ENCODE measurements at places on chromosomes 3 and 15.

GRCh38 chr15:29548006-29548405, 274.3 kb downstream of the TJP1 start:
- no peak for DNase-seq

DNA sequence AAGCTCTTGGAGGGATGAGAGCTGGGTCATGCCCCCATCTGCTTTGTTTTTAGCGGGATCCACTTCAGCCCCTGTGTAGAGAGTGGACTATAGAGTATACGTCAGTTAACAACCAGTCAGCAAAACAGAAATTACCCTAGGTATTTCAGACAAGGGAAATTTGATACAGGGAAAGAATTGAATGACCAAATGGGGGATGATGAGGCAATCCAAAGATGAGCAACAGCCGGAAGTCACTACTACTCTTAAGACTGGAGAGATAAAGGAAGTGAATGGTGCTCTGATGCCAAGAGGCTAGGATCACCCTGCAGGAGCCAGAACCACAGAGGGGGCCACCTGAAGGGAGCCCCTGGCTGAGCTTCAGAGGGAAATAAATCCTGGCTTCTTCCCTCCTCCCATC, 1.7 kb upstream of the GPR62 start:
- peak; percentile 18 for DNase-seq

GRCh38 chr15:79954661-79955060, 16.3 kb downstream of the BCL2A1 start:
- DNase-seq = no peak

GRCh38 chr15:90642464-90643300, 74.5 kb upstream of the BLM start:
- DNase-seq = no peak

- DNase-seq = no peak
These were observed 25.7 kb downstream of the DNAH12 start for GRCh38 chr3:57518276-57518915.

- DNase-seq = no peak
These were observed 288.2 kb downstream of the ADAMTS17 start for GRCh38 chr15:100053474-100054121.

DNA sequence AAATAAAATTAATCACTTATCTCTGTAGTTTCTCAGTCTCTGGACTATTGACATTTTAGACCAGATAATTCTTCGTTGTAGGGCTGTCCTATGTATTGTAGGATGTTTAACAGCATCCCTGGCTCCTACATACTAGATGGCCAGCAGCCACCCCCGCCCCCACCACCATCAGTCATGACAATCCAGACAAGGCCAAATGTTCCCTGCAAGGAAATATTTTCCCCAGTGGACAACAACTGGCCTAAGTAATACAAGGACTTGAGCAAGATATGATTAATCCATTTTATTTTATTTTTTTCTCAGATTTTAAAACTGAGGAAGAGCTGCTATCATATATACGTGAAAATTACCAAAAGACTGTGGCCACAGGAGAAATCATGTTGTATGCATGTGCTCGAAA, 23.8 kb downstream of the TICRR start:
- DNase-seq = no peak

- no peak for DNase-seq
These were observed 20.2 kb upstream of the MITF start for GRCh38 chr3:69718866-69719586.

DNA sequence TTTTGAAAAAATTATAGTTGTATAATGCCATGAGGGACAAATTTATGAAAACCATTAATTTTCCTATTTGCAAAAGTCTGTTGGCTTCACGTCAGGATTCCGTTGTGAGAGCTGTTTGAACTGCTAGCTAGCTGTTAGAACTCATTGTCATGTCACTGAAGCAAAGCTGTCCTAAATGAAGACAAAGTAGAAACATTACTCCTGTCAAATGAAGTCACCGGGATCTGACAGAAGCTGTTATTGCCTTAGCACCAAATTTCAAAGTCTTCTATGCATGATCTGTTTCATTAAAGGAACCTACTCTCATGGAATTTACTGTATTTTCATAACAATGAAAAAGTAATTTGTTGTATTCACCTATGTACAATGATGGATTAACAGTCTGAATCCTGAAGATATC, 479.8 kb downstream of the PLOD2 start:
- DNase-seq = no peak

- DNase-seq = no peak
These were observed 380.3 kb upstream of the CBLB start for GRCh38 chr3:106249159-106249558.

DNA sequence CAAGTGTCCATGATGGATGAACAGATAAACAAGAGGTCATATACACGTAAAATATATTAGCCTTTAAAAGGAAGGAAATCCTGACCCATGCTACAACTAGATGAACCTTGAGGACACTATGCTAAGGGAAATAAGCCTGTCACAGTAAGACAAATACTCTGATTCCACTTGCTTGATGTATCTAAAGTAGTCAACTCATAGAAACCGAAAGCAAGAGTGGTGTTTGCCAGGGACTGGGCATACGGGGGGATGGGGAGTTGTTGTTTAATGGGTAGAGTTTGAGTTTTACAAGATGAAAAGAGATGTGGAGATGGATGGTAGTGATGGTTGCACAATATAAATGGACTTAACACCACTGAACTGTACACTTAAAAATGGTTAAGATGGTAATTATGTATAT, 65.4 kb downstream of the C3orf70 start:
- no peak for DNase-seq

DNA sequence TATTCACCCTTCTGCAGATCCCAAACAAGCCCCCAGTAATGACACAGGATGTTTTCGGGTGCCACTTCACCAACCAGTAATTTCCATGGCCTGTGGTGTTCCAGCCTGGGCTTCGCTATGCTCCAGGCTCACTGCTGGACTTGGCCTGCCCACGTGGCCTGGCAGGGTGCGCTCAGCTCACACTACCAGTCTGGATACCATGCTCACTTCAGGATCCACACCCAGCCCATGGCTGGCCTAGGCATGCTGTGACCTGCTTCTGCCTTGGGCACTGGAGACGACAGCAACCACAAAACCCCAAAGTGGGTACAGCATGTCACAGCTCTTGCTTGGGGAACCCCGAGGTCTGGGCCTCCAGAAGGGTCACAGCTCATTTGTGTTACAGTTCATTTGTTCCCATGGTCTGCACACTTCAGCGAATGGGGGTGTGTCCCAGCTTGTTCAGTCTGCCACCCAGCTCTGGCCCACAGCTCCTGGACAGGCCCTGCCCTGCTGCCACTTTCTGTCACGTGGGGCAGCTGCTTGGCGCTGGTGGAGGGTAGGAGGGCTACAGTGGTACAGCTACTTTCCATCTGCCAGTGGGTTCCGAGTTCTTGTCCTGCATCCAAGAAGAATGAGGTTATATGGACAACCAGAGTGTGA, 650.8 kb downstream of the MCTP2 start:
- no peak for DNase-seq

GRCh38 chr3:134988666-134989065, 193.6 kb downstream of the EPHB1 start:
- DNase-seq = no peak

- no peak for DNase-seq
These were observed 90.1 kb upstream of the PRR23C start for GRCh38 chr3:139134678-139135372.

- no peak for DNase-seq
These were observed 71.2 kb upstream of the C3orf80 start for GRCh38 chr3:160154033-160154432.

DNA sequence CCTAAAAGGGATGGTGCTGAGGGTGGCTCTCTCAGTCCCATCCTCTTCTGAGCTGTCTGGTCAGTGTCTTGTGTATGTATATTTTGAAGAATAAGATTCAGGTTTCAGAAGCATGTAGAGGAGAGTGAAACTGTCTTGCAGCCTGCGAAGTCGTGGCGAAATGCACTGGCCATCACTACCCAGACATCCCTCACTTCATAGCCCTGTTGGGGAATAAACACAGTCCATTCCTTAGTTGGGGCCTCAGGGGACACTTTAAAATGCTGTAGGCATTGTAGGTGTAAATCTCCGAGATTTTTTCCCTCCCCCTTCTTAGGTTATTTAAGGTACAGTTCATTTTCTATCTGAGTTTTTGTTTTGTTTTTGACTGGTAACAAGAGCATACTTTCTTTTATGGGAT, 93.8 kb downstream of the DNASE1L3 start:
- no peak for DNase-seq

DNA sequence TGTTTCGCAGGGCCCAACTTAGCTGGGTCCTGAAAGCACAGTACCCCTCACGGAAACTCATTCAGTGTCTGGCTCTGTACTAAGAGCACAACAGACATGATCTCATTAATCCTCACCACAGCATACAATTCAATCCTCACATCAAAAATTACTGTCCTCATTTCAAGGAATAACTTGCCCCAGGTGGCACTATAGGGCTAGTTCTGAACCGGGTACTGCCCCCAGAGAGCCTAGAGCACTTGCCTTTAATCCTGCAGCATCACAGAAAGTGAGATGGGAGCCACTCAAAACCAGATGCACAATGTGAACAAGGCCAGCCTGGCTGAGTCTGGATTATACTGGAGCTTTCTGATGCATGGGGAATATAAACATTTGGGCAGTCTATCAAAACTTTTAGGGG, 122.6 kb downstream of the OSBPL10 start:
- DNase-seq = no peak

GRCh38 chr3:194141415-194142155, 5.6 kb downstream of the HES1 start:
- DNase-seq = peak; percentile 48

DNA sequence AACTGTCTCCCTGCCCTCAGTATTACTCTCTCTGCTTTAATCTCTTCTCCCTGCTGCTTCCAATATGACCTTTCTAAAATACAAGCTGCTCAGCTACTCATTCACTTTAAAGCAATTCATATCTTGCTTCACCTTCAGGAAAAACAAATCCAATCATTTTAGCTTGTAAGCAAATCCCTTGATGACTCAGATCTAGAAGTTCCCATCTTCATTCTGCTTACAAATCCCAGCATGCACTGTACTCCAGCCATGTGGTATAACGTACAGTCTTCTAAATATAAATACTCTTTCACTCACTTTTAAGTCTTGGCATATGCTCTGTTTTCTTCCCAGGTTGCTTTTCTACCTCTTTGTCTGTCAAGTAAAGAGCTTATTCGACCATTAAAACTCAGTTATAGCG, 1009.1 kb upstream of the SEMA6D start:
- DNase-seq = no peak

DNA sequence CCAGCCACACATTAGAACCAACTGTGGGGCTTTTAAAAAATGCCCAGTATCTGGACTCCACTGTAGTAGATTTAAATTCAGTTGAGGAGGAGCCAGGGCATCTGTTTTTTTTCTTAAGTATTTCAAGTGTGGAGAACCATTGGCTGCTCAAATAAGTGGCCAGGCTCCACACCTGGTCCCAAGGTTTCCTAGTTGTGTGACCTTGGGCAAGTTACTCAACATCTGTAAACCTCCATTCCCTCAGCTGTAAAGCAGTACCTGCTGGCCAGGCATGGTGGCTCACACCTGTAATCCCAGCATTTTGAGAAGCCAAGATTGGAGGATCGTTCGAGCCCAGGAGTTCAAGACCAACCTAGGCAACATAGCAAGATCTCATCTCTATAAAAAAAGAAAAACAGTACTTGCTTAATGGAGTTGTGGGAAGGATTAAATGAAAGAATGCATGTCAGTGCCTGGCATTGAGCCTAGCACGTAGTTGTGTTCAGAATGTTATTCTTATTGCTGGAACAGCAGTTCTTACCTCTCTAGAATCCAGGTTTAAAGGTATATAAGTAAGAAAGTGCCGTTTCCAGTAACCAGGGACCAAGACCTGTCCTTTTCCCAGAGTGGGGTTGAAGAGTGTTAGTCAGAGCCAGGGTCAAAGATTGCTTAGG, 2.0 kb downstream of the PPP1R14D start:
- no peak for DNase-seq

DNA sequence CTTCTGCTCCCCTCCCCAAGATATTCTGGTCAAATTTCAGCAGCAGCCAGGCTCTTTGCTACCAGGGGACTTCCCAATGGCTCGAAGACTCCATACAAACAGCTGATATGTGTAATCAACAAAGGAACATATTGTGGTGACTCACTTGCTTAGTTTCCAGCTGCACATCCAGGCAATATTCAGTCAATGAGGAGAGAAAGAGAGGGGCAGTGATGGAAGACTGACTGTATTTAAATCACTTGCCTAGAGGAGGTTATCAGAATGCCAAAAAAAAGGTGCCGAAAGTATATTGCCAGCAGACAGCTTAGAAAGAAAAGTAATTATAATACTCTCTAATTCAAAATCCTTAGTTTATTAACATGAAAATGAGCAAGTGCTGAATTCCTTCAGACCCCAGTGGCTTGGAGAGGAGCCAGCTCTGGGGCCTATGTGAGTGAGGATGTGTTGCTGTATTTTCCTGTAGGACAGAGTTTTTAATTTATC, 236.5 kb downstream of the LRTM1 start:
- no peak for DNase-seq

DNA sequence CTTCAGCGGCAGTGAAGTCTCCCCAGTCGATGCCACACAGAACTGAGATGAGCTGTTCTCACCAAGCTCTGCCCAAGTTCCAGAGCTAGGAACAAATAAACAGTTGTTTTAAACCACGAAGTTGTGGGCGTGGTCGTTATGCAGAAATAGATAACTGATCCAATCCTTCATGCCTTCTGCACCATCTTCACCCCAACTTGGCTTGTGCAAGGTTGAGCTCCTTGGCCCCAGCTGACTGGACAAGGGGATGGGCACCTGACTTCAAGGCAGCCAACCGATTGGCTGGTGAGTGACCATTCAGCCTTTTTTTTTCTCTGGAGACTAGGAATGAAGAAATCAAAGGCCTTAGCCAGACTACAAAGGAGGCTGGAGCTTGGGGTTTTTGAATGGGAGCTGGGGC, 23.9 kb downstream of the LINGO1 start:
- DNase-seq = no peak

All from SHP77 (cell line).